NCI-H524 treated with DMSO at 0.1 percent for 48 hours (cell line): ENCODE measurements at places on chromosomes 13 and 19.
A peak's percentile ranks its signal among the peaks of the same experiment; 100 is the strongest.

- no peak for DNase-seq
Observed at GRCh38 chr13:31051999-31052398, 109.7 kb downstream of the HSPH1 start.

- no peak for DNase-seq
Observed at GRCh38 chr19:30448386-30449077, 76.3 kb downstream of the ZNF536 start.

- DNase-seq, result no peak
Observed at GRCh38 chr19:30332445-30333234, 39.5 kb upstream of the ZNF536 start.

- no peak for DNase-seq
Observed at GRCh38 chr19:16589917-16590316, 17.7 kb upstream of the SLC35E1 start.

- no peak for DNase-seq
Observed at GRCh38 chr13:49776871-49777270, 15.6 kb downstream of the KPNA3 start.

DNA sequence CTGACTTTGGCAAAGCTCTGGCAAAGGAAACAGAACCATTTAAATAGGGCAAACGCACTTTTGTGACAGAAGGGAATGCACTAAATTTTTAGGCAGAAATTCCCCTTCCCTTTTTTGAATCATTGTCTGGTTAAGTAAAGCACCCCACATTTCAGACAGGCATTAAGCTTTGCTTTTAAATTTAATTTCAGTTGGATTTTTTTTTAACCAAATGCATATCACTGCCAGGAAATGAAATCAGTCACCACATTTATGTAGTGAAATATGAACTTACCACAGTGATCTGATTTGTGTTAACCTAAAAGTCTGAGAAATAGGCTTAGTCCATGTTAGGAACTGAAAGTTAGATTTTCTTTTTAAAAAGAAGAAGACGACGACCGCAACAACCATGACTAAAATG lies 10.8 kb downstream of the GPR183 start:
- no peak for DNase-seq

- peak; percentile 49 for DNase-seq
Observed at GRCh38 chr19:12953799-12954611, 3.0 kb downstream of the GADD45GIP1 start.

DNA sequence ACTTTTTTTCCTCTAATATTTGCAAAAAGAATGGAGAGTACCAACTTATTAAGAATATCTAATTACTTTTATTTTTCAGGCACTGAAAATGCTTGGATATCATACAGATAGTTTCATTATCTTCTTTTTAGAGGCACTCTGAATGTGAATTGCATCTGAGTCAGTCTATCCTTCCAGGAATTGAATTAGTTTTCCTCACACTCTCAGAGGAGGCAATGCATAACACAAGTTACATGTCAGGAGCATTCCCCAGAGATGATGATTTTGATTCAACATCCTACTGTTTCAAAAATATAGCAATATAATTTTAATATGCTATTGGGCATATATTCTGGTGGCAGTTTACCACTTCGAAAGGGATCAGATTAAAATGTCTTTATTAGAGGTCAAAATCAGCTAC lies 1315.4 kb downstream of the PCDH9 start:
- no peak for DNase-seq

DNA sequence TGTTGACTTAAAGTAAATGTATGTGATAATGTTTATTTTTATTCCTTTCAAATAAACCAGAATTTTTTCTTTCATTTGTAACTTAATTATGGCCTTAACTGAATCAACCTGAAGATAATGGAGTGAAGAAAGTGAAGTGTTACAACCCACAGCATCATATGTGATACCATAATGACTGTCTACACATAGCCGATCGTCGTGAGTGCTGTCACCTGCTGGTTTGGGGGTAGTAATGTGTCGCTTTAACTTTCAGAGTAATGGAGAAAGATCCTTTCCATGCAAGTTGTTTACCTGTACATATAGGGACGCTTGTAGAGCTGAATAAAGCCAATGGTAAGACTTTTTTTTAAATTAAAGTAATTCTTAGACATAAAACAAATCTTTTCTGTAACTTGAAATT lies 9.9 kb downstream of the CDC16 start:
- DNase-seq, result no peak

DNA sequence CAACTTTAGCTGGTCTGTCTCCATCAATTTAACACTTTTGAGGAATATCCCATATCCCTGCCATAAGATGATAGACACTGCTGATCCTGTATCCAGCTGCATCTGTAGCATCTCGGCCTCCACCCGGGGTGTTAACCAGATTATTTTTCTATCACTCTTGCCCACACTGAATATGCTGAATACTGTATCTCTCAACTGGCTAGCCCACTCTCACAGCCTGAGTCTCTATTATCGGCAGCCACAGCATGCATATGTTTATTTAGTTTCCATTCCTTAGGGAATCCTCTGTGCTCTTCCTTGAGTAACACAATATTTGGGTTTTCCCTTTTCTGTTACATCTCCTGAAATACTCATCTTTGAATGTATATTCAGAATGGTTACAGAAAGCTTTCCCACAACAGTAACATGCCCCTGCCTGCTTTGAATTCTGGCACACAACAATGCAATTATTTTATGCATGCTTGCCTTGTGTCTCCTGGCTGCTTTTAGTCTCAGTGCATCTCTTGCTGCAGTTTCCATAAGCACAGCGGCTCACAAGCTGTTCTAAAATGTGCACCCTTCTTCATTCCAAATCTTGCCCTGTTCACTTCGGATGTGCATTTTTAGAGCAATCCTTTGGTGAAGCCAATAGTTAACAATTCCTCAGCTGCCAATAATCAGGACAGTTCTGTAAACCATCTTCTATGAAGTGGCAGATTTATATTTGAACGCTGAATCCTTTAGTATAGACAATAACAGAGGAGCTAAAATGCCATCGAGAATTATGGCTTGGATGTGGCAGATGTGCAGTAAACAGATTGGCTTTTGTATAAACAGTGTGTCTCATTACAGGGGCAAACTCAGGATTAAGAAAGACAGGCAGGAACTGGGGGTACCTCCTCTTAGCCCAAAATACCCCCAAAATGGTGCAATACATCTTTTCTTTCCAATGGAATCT lies 261.9 kb upstream of the SOX21 start:
- no peak for DNase-seq

DNA sequence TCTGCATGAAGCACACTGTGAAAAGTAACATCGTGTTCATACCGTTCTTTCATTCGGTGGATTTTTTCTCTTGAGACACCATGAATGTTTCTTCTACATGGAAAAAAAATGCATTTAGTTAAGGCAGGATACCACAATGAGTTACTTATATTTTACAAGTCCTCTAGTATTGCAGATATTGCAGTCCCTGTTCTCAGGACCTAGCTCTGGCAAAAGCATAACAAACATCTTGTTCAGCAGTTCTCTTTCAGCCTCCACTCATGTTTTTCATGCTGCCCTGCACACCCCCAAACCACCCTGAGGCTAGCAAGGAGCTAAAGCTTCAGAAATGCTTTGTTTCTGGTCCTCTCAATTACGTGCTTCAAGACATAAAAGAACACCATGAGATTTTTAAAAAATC lies 24.8 kb downstream of the N4BP2L1 start:
- no peak for DNase-seq

- DNase-seq, result no peak
Observed at GRCh38 chr13:111114362-111115060, 599 bp upstream of the ARHGEF7 start.

GRCh38 chr19:5823579-5824281 lies 15.8 kb downstream of the FUT6 start:
- no peak for DNase-seq

DNA sequence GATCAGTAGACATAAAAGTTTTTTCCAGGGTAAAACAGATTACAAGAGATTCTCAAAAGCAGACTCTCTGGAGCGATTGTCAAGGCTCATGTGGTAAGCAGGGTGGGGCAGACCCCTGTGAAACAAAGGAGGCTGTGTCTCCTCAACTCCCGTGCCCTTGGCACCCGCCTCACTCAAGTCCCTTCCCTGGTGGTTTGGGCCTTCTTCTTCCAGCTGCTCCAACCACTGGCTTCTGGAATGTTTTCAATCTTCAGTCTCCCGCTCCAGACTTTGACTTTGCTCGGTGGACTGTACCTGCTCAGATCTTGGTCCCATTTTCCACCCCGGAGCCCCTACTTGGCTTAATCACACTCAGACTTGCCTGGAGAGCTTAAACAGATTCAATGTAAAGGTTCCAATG lies 74.8 kb upstream of the STK24 start:
- no peak for DNase-seq

- DNase-seq, result no peak
Observed at GRCh38 chr13:98977568-98978265, at the start of gene DOCK9. TSS of gene DOCK9 (minus strand) at chr13:98978064. CDS start at chr13:98977909, 155 bp downstream.
